ENCODE measurements at places on chromosomes 2 and 18.

GRCh38 chr2:11092701-11093335, 62.4 kb upstream of the SLC66A3 start:
- no peak overlapping the region for H3K27ac ChIP-seq
- H3K4me1 ChIP-seq = no peaks in the 10 kb centered on the region
- H3K4me3 ChIP-seq = no peak overlapping the region
- no peak for DNase-seq

GRCh38 chr2:173062801-173063200, 12.8 kb upstream of the MAP3K20 start:
- no peak for DNase-seq
- no peak overlapping the region for H3K4me3 ChIP-seq
- no peaks in the 10 kb centered on the region for H3K36me3 ChIP-seq

GRCh38 chr2:28098501-28099225, 208.1 kb downstream of the BABAM2 start:
- no peaks in the 10 kb centered on the region for H3K4me1 ChIP-seq
- peaks cover 7% of the 10 kb centered on the region for H3K36me3 ChIP-seq
- H3K4me3 ChIP-seq = no peak overlapping the region
- no peak for DNase-seq
- no peaks in the 10 kb centered on the region for H3K27me3 ChIP-seq
- H3K27ac ChIP-seq = no peak overlapping the region

DNA sequence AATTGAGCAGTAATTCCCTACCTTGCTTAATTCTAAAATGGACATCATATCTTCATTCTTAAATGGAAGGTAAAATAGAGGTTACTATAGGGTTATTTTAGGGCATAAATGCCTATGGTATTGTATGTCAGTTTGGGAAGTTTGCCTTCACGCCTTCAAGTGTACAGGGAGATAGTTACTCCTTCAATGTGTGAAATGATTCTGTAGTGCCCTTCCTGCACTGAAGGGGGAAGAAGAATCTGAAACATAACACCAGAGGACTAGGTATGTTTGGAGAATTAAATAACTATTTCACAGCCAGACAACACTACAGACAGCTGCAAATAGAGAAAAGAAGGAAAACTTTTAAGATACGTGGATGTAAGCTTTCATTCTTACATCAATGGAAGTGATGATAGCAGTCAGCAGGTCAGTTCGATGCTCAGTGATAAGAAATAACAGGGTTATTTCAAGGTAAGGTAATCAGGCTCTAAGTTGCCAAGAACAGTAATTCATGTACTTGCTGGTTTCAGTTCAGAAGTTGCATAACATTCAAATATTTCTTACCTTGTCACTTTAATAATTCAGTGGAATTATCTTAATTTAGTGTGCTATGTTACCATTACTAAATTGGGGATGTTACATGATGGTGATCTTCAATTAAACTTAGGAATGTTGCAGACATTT, 4.0 kb downstream of the PKP4 start:
- H3K27me3 ChIP-seq = peaks cover 3% of the 10 kb centered on the region
- DNase-seq = no peak
- H3K4me3 ChIP-seq = no peak overlapping the region
- no peaks in the 10 kb centered on the region for H3K36me3 ChIP-seq
- peaks cover 16% of the 10 kb centered on the region for H3K4me1 ChIP-seq
- H3K27ac ChIP-seq = no peak overlapping the region

DNA sequence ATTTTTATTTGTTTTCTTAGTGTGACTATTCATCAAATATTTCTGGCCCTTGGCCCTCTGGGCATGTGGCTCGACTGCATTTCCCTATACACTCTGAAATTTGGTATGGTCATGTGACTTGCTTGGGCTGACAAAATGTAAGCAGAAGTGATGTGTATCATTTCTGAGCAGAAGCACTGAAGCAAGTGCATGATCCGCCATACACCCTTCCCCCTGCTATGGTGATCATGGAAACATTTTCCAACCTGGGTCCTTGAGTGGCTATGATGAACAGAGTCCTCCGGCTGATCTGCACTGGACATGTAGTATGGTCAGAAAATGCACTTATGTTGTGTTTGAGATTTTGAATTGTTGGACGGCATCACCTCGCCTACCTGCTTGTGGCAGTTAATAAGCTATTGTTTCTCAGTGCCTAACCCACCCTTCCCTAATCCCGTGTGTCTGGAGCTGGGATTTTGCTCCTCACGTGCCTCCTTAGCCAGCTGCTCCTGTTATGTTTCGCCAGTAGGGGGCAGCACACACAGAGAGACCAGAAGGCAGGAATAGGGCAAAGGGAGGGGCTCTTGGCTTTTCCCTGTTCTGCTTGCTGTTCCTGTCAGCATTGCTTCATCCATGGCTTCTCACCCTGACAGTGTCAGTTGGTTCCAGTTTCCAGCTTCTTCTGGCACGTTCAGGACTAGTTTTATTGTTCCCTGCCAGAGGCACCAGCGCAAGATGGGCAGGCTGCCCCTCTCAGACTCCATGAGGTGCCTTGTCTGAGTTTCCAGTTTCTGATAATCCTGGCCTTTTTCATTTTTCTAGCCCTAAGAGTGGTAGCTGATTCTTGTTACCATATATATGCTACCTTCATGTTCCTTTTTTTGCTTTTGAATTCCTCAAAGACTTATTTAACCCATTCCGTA, 207.4 kb downstream of the ARL6IP6 start:
- H3K27ac ChIP-seq = no peak overlapping the region
- H3K36me3 ChIP-seq = no peaks in the 10 kb centered on the region

DNA sequence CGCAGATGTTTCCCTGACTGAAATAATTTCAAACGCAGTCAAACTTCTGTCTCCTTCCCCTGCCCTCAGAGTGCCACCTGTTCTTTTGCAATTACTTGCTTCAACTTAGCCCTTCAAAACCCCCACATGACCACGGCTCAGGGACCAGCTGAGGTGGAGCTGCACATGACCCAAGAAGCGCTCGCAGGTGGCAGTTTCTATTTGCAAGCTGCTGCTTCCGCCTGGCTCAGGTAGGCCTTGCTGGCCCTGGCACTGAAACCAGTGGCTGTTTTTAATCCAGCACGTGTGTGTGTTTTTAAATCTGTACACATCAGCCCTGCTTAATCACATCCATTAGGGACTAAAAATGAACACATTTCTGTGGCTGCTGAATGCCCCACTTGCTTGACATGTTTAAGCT, 95.3 kb downstream of the CCDC93 start:
- no peaks in the 10 kb centered on the region for H3K27me3 ChIP-seq
- DNase-seq = no peak
- peaks cover 71% of the 10 kb centered on the region for H3K36me3 ChIP-seq
- no peak overlapping the region for H3K4me3 ChIP-seq
- H3K27ac ChIP-seq = no peak overlapping the region
- H3K4me1 ChIP-seq = no peaks in the 10 kb centered on the region

DNA sequence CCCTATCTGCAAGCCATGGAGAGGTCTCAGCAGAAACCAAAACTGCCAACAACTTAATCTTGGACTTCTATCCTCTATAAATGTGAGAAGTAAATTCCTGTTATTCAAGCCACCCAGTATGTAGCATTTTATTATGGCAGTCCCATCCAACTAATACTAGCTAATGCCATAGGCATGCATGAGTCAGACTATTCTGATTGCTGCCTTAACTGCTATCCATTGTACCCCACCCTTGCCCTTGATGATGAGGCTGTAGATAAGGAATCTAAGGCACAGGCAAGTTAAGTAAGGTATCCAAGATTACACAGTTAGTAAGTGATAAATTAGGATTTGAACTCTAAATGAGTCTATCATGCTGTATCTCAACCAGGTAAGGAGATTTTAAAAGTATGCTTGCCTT, 223.0 kb downstream of the UBE2E3 start:
- H3K36me3 ChIP-seq = peaks cover 6% of the 10 kb centered on the region
- no peaks in the 10 kb centered on the region for H3K4me1 ChIP-seq
- no peaks in the 10 kb centered on the region for H3K27me3 ChIP-seq
- DNase-seq = no peak
- no peak overlapping the region for H3K27ac ChIP-seq

- H3K4me1 ChIP-seq = peaks cover 4% of the 10 kb centered on the region
- H3K27ac ChIP-seq = no peak overlapping the region
- no peaks in the 10 kb centered on the region for H3K36me3 ChIP-seq
- peaks cover 8% of the 10 kb centered on the region for H3K27me3 ChIP-seq
- no peak for DNase-seq
These were observed 2.4 kb downstream of the ERBB4 start for GRCh38 chr2:212535996-212536816.

- no peak overlapping the region for H3K27ac ChIP-seq
- no peaks in the 10 kb centered on the region for H3K4me1 ChIP-seq
- no peak overlapping the region for H3K4me3 ChIP-seq
- H3K36me3 ChIP-seq = peaks cover 33% of the 10 kb centered on the region
These were observed 12.8 kb upstream of the IHH start for GRCh38 chr2:219073413-219074129.

DNA sequence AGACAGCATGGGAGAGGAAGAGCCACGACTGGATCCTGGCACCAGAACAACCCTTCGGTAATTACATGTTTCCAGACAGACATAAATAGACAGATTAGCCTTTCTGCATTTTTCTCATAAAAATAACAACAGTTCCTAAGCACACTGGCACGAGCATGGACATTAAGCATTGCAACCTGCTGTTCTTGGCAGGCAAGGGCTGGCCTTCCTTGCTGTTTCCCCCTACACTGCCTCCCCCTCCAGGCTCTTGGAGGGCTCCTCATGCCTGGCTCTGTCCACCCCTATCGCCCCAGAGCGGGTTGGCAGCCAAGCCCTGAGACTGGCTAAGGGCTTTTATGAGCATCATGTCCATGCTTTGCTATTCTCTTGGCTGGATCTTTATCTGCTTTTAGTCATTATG, 89.6 kb downstream of the TTC32 start:
- no peak for DNase-seq
- H3K4me3 ChIP-seq = no peak overlapping the region
- no peak overlapping the region for H3K27ac ChIP-seq
- H3K27me3 ChIP-seq = peaks cover 14% of the 10 kb centered on the region
- H3K4me1 ChIP-seq = no peaks in the 10 kb centered on the region
- H3K36me3 ChIP-seq = no peaks in the 10 kb centered on the region

GRCh38 chr2:222706616-222707015, 35.2 kb downstream of the MOGAT1 start:
- H3K27ac ChIP-seq = no peak overlapping the region
- peaks cover 9% of the 10 kb centered on the region for H3K4me1 ChIP-seq
- H3K27me3 ChIP-seq = peaks cover 21% of the 10 kb centered on the region
- no peak for DNase-seq
- H3K4me3 ChIP-seq = no peak overlapping the region
- H3K36me3 ChIP-seq = no peaks in the 10 kb centered on the region

DNA sequence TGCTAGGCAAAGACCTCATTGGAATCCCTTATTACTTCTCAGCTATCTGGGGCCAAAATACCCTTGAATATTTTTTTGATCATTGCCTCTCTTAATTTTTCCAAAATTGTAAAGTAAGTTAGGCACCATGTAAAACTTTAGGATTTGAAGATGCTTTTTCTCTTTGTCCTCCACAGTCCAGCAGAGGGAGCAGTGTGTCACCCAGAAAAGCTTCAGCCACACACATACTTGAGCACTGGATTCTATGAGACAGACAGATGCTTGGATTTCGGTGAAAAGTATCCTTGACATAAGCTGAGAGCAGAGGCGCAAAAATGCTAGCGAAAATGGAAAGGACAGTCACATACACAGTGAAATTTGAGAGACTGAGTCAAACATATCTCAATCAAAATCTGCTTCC, 74.7 kb upstream of the KCNJ3 start:
- H3K27me3 ChIP-seq = no peaks in the 10 kb centered on the region
- H3K4me3 ChIP-seq = no peak overlapping the region
- no peaks in the 10 kb centered on the region for H3K4me1 ChIP-seq
- H3K36me3 ChIP-seq = no peaks in the 10 kb centered on the region

DNA sequence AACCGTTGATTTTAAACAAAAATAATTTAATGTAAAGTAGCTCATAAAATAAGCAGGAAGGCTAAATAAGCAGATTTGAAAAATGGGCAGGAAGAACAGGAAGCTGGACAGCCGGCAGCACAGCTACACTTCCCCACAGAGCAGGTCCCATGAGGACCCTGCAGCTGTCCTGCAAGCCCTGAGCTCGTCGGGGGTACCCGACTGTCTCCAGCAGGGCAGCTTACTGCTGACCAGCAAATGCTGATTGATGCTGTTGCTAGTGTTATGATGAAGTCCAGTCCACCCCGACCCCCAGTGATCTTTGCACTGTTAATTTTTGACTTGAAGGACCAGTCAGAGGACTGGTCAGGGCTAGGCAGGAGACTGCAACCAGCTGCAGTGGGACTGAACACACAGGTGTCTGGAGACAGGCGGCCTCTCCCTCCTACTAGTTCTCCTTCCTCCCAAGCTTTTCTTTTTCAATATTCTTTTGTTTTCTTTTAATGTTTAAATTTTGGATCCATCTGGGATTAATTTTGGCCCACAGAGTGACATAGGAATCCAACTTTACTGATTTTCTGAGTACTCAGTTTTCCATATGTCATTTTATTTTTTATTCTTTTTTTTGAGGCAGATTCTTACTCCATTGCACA, 27.7 kb downstream of the POLE4 start:
- H3K4me1 ChIP-seq = peaks cover 6% of the 10 kb centered on the region
- peaks cover 2% of the 10 kb centered on the region for H3K36me3 ChIP-seq
- H3K27me3 ChIP-seq = no peaks in the 10 kb centered on the region
- DNase-seq = no peak
- H3K27ac ChIP-seq = no peak overlapping the region
- H3K4me3 ChIP-seq = no peak overlapping the region

DNA sequence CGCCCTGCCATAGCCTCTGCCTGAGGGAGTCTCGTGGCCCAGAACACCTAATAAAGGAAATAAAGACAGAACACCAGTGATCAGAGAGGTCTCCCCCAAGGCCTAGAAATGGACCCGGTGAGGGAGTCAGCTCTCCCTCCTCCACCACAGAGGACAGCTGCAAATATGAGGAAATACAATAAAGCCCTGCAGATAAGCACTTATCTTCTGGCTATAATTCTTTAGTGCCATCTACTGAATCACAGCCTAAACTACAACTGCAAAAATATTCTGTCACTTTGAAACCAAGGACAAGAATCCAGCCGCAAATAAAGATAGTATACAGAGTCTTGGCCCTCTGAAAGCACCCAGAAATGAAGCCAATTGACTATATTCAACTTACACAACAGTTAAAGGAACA, 42.4 kb upstream of the TACR1 start:
- H3K4me3 ChIP-seq = no peak overlapping the region
- no peak overlapping the region for H3K27ac ChIP-seq
- no peaks in the 10 kb centered on the region for H3K36me3 ChIP-seq
- H3K27me3 ChIP-seq = peaks cover 2% of the 10 kb centered on the region
- no peak for DNase-seq

GRCh38 chr2:46269544-46270273, 27.5 kb upstream of the EPAS1 start:
- H3K4me1 ChIP-seq = peaks cover 10% of the 10 kb centered on the region
- H3K27ac ChIP-seq = no peak overlapping the region
- H3K4me3 ChIP-seq = no peak overlapping the region
- DNase-seq = no peak
- H3K27me3 ChIP-seq = peaks cover 7% of the 10 kb centered on the region
- no peaks in the 10 kb centered on the region for H3K36me3 ChIP-seq

DNA sequence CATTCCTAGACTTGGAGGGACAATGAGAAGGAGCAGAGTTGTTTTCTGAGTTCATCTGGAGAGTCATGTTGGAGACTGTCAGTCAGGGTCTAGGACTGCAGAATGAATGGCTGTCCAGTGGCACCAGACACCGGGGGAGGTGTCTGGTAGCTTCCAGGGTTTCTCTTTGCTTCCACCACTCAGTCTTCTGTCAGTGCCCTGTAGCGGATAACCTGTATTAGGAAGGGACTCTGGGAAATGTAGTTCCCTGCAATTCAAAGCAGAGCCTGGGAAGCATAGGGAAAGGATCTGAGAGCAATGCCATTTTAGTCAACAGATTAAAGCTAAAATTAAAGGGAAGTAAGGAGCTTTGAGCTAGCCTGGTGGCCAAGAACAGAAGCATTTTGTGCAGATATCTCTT, 257.9 kb downstream of the THSD7B start:
- H3K4me3 ChIP-seq = no peak overlapping the region
- no peak for DNase-seq
- no peak overlapping the region for H3K27ac ChIP-seq
- no peaks in the 10 kb centered on the region for H3K4me1 ChIP-seq

All from memory B cell (primary cell).